Fibroblast of the aortic adventitia (primary cell): ENCODE measurements at places on chromosomes 12 and 14. TPM values are rescaled to one million over a fixed set of nuclear protein-coding genes. Genes with fewer than 3 reads are reported as not detected.

GRCh38 chr12:24730489-24730896, 218.4 kb downstream of the BCAT1 start:
- no peak for DNase-seq

- no peak for DNase-seq
Observed at GRCh38 chr12:105916760-105917039, 222.1 kb downstream of the NUAK1 start.

GRCh38 chr12:15931590-15932053, 20.5 kb downstream of the DERA start:
- no peak for DNase-seq

Gene AICDA
- not detected in 2 replicates for total RNA-seq

DNA sequence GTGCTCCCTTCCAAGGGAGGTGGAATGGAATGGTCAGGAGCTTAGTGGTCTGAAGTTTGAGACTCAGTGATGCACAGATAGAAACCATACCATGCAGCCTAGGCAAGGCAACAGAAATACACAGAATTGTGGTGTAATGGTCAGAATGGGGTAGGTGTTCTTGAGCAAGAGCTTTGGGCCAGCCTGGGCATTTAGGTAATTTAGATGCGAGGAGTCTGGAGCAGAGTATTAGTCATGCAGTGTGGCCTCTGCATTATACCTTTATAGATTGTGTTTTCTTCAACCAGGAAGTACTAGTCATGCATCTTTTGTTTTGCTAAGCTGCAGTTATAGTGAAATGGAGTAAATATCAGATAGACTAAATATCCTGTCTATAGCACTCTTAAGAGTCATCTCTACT, 118.3 kb downstream of the DAAM1 start:
- DNase-seq, result peak; percentile 61

Gene CCDC196
- total RNA-seq, result not detected in 2 replicates

DNA sequence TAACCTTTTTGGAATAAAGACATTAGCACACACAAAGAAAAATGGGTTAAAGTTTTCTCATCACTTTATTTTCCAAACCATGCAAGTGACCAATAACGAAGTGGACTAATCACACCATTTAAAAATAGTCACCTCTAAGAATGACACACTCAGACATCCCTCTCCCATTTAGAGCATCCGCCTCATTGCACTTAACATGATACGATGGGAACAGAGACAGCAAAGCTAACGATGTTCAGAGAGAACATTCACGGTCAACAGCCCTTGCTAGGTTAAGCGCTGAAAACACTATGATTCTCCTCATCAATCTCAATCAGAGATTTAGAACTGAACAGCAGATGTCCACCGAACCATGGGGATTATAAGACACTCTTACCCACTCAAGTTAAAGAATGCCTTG, 35.8 kb downstream of the NIN start:
- DNase-seq, result no peak

DNA sequence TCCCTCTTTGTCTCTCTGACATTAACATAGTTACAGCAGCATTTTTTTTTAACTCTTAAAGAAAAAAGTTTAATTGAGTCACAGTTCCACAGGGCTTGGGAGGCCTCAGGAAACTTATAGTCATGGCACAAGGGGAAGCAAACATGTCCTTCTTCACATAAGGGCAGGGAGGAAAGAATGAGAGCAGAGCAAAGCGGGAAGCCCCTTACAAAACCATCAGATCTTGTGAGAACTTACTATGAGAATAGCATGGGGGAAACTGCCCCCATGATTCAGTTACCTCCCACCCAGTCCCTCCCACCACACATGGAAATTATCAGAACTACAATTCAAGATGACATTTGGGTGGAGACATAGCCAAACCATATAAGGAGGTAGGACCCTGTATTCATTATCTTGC, 96.2 kb downstream of the PLBD1 start:
- no peak for DNase-seq

DNA sequence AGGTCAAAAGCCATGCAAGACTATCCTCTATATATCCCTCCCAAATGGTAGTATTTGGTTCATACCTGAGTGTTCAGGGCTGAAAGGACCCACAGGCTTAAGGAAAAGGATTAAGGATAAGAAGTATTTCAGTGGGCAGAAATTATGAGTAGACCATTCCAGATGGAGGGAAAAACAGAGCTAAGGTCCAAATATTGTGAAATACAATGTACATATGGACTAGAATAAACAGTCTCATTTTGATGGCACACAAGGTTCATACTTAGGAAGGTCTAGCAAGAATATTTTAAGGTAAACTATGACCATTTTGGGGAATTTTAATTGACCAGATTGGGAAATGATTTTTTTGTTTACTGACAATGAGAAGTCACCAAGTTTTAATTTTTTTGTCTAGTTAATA, 124.6 kb downstream of the PRKD1 start:
- no peak for DNase-seq
